Amniotic stem cell (primary cell): ENCODE measurements at places on chromosomes 4 and X.

- DNase-seq = no peak
Observed at GRCh38 chr4:123244137-123244536, 152.5 kb upstream of the SPRY1 start.

GRCh38 chr4:87938746-87939145, 36.8 kb upstream of the SPP1 start:
- no peak for DNase-seq

DNA sequence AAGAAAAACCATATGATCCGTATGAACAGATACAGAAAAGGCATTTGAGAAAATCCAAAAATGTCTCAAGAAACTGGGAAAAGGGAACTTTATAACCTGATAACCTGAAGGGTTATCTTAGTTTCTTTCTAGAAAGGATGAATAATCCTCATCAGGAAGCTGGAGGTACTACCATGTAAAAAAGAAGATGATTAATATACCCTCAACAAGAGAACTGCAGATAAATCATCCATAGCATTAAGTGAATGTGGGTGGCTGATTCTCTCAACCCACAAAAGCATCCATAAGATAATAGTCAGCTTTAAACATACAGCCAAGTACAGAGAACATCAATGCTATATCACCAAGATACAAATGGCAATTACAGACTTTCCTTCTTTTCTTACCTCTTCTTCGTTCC, 26.4 kb downstream of the ANAPC10 start:
- no peak for DNase-seq

DNA sequence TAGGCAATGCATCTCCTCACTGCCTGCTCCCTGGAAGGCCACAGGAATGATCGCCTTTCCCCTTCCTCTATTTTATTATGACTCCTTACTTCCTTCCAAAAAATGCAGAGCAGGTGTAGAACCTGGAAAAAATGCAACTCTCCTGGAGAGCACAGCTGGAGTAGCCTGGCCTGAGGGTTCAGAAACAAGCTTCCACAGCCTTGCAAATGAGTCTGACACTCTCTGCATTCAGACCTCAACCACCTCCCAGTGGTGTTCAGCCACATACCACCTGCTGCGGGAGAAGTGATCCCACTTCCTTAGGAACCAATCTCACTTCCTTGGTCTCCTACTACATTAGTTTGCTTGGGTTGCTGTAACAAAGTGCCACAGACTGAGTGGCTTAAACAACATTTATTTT, 368.1 kb upstream of the NOCT start:
- no peak for DNase-seq

DNA sequence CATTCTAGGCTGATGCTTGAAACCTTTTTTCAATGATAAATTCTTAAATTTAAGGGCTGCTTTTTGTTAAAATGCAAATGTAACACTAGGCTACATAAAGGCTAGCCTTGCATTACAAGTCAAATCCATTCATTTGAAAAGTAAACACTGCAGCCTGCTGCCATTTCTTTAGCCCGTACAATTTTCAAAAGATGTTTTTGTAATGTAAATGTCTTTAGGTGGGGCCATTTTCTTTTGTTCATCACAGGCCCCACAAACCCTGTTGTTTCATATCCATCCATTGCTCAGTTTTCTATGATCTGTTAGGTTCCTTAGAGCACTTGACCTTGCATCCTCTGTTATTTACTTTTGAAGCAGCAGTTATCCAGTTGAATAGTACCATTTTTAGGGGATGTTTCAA, 296.2 kb upstream of the AMOT start:
- no peak for DNase-seq

- no peak for DNase-seq
Observed at GRCh38 chr4:7395645-7396044, 39.1 kb downstream of the PSAPL1 start.

DNA sequence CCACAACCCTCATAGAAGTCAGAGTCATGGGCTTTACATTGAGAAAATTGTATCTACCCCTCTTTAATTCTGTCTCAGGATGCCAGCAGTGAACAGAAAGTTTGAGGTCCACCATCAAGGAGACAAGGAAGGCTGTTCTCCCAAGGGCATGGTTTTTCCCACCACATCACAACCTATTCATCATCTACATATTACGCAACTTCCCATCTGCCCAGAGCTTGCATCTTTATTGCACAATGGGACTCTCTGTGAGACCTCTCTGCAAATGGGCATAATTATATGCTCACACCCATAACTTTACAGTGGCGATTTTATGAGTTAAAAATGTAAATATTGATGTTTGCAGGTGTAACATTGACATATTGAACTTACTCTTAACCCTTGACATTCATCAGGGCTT, 38.9 kb downstream of the PAGE2 start:
- no peak for DNase-seq

DNA sequence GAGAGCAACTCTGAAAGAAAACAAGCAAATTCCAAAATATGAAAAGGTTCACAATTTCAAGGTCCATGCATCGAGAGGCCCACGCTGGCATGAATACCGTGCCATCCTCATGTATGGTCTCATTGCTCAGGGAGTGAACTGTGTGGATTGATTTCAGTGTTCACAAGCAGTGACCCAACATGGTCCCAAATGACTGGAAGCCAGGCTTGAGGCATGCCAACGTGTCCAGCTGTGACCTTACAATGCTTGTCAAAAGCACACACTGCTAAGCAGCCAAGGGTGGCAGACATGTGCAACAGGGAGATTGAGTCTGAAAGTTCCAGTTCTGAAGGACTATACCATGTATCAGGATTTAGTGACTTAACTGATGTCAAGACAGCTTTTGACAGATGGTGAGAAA, 58.7 kb upstream of the CLDN24 start:
- no peak for DNase-seq

DNA sequence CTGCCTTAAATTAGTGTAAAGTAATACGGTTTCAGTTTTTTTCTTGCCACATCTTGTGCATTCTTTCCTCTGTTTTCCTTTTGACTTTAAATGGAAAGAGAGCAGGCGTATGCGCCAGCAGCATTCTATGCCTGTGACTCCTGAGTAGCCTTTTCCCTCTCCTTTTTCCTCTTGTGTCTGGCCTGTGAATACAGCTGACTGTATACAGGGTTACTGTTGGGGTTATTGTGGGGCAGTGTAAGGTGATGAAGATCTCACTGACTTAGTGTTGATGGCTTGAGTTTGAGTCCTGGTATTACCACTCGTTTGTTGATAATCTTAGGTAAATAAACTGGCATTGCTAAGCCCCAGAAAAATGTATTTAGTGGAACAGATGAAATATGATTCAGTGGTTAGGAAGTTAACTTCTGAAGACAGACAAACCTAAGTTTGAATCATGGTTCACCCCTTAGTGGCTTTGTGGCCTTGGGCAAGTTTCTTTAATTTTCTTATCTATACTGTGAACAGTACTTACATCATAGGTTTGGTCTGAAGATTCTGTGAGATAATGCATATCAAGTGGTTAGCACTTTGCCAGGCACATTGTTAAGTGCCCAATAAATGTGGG, 105.1 kb downstream of the FNIP2 start:
- DNase-seq = peak; percentile 56

DNA sequence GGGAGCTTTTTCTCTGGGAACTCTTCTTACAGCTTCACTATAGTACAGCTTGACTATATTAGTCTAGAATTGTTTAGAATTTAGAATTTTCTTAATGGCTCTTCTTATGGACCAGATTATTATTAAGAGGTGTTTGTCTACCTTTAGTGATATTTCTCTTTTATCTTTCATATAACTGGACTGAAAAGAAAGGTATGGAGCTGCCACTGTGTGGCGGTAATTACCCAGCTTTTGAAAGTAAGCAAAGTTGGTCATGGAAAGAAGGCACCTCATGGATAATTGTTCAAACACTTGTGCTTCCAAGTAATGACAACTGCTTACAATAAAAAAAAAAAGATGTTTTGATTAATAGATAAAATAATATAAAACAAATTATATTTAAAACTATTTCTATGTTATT, 1112.5 kb downstream of the TECRL start:
- DNase-seq = no peak

DNA sequence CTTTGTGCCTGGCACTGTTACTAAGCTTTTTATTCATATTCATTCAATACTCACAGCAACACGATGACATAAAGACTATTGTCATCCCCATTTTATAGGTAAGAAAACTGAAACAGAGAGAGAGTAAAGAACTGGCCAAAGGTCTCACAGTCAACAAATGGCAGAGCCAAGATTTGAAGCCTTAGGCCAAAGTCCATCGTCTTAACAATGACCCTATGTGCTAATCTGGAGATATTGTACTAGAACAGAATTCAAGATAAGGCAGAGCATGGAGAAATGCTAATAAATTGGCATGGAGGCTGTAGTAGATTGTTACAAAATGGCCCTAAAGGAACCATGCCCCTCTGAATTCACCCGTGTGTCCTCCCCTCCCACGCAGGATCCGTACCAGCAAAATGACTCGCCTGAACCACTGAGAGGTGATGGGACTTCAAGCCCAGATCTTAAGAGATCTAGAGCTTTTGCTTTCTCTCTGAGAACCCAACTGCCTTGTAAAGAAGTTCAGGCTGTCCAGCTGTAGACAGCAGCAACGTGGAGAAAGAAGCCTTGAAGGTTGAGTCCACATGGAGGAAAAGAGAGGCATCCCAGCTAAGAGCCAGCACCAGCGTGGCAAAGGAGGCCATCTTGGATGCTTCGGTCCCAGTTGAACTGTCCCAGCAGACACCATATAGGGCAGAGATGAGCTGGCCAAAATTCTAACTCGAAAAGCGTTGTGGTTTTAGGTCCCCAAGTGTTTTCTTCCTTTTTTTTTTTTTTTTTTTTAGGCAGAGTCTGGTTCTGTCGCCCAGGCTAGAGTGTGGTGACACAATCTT, 52.8 kb upstream of the RBM47 start:
- no peak for DNase-seq

GRCh38 chr4:139954512-139954911, 199.5 kb downstream of the MAML3 start:
- no peak for DNase-seq

DNA sequence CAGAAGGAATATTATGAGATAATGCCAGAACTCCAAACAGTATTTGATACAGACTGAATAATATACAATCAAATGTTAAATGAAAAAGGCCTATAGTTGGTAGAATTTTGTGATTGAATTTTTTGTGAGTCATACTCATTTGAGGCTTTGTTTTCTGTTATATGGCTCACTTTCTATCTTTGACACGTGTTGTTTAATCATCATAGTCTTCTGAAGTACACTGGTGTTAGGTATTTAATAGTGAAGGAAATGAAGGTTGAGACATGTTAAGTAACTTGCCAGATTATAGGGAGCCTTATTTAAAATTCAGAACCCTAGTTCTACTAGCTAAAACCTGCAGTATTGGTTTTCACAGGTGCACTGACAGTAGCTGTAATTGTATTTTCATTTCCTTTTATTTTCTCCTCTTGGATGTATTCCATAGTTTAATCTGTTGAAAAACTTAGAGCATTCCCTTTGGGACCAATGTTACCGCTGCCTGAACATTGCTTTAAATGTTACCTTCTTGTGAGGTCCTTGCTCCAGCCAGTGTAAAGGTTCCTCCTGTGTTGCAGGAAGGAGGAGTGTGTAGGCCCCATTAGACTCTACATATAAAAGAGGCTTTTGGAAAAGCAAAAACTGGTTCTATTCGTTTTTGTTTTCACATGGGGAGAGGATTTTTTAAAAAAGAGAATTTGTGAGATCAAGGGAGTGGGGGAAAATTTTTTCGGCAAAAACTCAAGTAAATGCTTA, 224.1 kb downstream of the ARHGAP10 start:
- no peak for DNase-seq

DNA sequence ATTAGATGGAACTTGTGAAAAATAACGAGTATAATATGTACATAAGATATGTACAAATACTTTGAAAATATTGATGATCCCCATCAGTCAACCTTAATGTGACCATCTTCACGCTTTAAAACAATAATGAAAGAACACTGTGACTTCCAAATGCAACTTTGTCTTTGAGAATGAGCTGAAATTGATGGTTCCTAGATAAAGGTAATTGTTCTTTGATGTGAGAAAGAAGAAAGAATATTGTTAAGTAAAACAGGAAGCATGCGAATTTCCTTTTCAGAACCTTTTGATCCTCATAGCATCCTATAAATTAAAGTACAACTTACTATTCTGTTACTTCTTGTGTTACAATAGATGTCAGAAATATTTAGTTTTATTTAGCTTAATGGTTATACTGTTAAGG, 22.2 kb downstream of the IL2 start:
- no peak for DNase-seq
